Calu3 (cell line): ENCODE measurements at places on chromosomes 6 and 20. TPM values are rescaled to one million over a fixed set of nuclear protein-coding genes. Genes with fewer than 3 reads are reported as not detected.

- DNase-seq: no peak
- H3K4me3 ChIP-seq: no peak overlapping the region
- H3K4me1 ChIP-seq: no peaks in the 10 kb centered on the region
- H3K27me3 ChIP-seq: peaks cover 56% of the 10 kb centered on the region
- H3K36me3 ChIP-seq: no peaks in the 10 kb centered on the region
- no peak overlapping the region for H3K27ac ChIP-seq
Observed at GRCh38 chr6:169980826-169981450, 229.5 kb downstream of the ERMARD start.

GRCh38 chr20:3494218-3494617, 23.4 kb downstream of the ATRN start:
- no peak for DNase-seq
- no peak overlapping the region for H3K27ac ChIP-seq

GRCh38 chr6:140732155-140732554, 1357.7 kb upstream of the CITED2 start:
- H3K4me3 ChIP-seq: no peak overlapping the region
- H3K27me3 ChIP-seq: no peaks in the 10 kb centered on the region
- no peaks in the 10 kb centered on the region for H3K36me3 ChIP-seq
- H3K4me1 ChIP-seq: no peaks in the 10 kb centered on the region
- DNase-seq: no peak

DNA sequence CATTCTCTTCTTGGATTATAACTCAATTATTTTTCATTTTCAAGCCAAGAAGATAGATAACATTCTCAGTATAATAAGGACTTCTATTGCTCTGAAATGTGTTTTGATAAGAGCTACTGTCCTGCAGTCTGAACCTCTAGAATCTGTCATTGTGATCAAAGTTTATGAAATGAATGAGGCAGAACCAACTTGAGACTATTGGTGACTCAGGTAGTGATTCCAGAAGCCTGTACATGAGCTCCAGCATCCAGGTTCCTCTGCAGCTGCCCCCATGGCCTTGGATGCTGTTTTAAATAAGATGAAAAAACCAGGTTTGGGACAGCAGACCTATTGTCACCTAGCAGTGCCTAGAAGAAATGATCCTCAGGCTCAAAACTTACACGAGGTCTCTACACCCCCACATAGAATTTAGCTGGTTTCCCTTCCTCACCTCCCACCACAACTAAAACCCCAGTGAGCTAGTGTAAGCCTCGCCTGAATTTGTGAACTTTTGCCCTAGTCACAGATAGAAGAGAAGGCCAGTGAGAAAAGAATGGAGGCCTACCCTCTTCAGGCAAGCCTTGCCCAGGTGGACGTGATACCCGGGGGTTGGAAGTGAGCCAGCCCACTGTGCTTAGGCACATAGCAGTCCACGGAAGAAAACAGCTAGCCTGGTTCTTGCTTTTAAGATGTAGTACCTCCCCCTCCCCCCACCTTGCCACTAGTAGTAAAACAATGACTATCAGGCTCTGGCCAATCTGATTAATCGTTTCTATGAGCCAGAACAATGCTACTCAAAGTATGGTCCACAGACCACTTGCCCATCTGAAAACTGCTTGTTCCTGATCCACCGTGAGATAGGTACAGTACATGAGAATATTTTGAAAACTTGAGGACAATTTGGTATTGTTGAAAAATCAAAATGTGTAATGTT, 73.0 kb upstream of the SYNJ2 start:
- no peak for DNase-seq
- no peak overlapping the region for H3K27ac ChIP-seq
- H3K4me1 ChIP-seq: no peaks in the 10 kb centered on the region
- peaks cover 3% of the 10 kb centered on the region for H3K36me3 ChIP-seq
- H3K27me3 ChIP-seq: no peaks in the 10 kb centered on the region
- H3K4me3 ChIP-seq: no peak overlapping the region

- H3K36me3 ChIP-seq: peaks cover 7% of the 10 kb centered on the region
- H3K27me3 ChIP-seq: no peaks in the 10 kb centered on the region
- no peak for DNase-seq
- peaks cover 41% of the 10 kb centered on the region for H3K4me1 ChIP-seq
Observed at GRCh38 chr20:36645998-36646397, at the start of gene SLA2. SLA2 (minus strand) TSS chr20:36646196; CDS start chr20:36641335, 4,861 bp downstream.

DNA sequence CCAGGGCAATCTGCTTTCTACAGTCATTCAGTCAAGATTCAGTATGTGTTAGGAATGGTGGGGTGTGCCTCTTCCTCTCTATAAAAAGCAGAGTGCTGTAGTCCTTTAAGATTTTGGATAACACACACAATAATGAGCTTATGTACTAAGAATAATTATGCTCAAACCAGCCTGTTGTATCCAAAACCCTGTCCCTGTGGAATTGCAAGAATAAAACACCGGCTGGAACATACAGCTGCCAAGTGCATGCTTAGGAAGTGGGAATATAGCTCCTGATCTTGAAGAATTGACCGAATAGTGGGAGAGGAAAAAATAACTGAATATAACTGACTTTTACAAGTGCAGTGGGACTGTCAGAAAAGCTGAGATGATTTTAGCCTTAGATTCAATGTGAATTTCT, 979 bp upstream of the MOCS1 start:
- peaks cover 7% of the 10 kb centered on the region for H3K36me3 ChIP-seq
- H3K4me1 ChIP-seq: no peaks in the 10 kb centered on the region
- H3K27ac ChIP-seq: no peak overlapping the region
- H3K4me3 ChIP-seq: no peak overlapping the region
- no peak for DNase-seq
- peaks cover 61% of the 10 kb centered on the region for H3K27me3 ChIP-seq

GRCh38 chr6:53795340-53795701, 516 bp downstream of the LRRC1 start:
- H3K4me1 ChIP-seq: peaks cover 62% of the 10 kb centered on the region
- peak overlapping the region; percentile 50 for H3K27ac ChIP-seq

GRCh38 chr6:165573671-165574070, 89.4 kb downstream of the PDE10A start:
- H3K36me3 ChIP-seq: peaks cover 15% of the 10 kb centered on the region
- peak; percentile 71 for DNase-seq
- no peak overlapping the region for H3K27ac ChIP-seq
- H3K27me3 ChIP-seq: no peaks in the 10 kb centered on the region

DNA sequence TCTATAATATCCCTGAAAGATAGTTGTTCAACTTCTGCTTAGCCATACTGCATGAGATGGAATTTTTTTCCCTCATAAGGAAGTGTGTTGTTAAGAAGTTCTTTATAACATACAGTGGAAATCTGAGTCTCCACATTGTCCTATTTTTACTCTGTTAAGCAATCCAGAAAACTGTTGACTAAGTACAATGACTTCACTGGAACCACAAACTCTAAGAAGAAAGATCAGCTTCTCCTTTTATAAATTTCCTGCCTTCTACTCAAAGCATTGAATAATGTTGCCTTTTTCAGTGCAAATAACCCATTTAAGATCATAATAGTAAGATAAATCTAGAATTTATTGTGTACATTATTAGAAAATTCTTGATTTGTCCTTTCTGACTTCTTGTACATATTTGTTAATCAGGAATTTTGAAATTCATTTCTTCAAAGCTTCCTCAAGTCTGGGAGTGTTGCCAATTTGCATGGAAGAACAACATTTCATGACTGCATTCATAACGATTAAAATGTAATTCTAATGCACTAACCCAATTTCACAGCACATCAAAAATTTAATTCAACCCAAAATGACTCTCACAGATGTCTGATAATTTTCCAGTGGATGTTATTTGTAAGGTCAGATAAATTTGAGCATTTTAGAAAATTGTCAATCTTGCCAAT, 45.6 kb upstream of the ANKEF1 start:
- H3K36me3 ChIP-seq: no peaks in the 10 kb centered on the region
- H3K4me1 ChIP-seq: no peaks in the 10 kb centered on the region

GRCh38 chr6:126100386-126100785, 114.0 kb downstream of the TRMT11 start:
- H3K27ac ChIP-seq: no peak overlapping the region
- no peak for DNase-seq
- no peak overlapping the region for H3K4me3 ChIP-seq
- H3K4me1 ChIP-seq: no peaks in the 10 kb centered on the region
- no peaks in the 10 kb centered on the region for H3K36me3 ChIP-seq

- H3K4me3 ChIP-seq: no peak overlapping the region
- H3K27me3 ChIP-seq: no peaks in the 10 kb centered on the region
Observed at GRCh38 chr6:143125864-143126573, 65.3 kb downstream of the AIG1 start.

DNA sequence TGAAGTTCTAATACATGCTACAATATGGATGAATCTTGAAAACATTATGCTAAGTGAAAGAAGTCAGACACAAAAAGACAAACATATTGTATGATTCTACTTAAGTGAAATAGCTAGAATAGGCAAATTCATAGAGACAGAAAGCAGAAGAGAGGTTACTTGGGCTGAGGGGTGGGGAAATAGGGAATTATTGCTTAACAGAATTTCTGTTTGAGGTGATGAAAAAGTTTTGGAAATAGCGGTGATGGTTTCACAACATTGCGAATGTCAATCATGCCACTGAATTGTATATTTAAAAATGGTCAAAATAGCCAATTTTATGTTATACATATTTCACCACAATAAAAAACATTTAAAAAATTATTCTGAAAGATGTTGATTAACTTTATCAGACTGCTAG, 6.1 kb downstream of the SLC26A8 start:
- no peak overlapping the region for H3K4me3 ChIP-seq
- no peak overlapping the region for H3K27ac ChIP-seq
- no peaks in the 10 kb centered on the region for H3K4me1 ChIP-seq
- no peaks in the 10 kb centered on the region for H3K36me3 ChIP-seq
- no peak for DNase-seq

DNA sequence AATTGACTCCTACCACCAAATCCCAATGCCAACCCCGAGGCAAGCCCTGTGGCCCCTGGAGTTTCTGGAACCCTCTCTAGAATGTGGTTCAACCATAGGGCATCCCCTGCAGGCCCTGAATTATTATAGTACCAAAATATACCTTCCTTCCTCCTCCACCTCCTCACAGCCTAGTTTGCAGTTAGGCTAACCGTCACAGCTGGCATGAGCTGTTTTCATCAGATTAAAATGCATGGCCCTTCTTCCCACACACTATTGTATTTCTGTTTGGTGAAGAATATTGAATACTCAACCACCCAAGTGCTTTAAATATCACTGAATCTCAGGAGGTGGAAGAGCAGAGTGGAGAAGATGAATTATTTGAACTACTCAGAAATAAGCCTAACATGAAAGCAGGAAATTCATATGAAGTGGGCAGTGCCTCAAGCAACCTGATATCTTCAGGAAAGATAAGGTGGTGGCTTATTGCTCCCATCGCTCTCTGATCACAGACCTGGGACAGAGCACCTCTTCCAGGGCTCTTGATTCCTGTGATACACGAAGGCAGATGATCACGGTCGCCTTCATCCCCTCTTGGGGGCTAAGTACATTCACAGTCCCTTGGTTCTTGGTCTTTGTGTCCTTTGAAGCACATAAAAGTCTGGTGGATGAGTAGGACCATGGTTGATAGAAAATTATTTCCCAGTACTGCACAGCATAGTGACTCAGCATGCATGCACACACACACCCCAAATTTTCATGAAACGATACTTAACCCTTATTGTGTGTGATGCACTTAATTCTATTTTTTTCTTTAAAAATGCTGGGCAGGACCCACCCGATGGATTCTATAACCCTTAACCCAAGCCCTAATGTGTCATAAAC, 90.9 kb downstream of the PSMG4 start:
- H3K27ac ChIP-seq: no peak overlapping the region
- no peak for DNase-seq
- H3K27me3 ChIP-seq: peaks cover 49% of the 10 kb centered on the region
- H3K4me3 ChIP-seq: no peak overlapping the region

GRCh38 chr20:2873747-2874041, 413 bp downstream of the PTPRA start:
- peak overlapping the region; percentile 81 for H3K4me3 ChIP-seq
- no peaks in the 10 kb centered on the region for H3K27me3 ChIP-seq
- peak; percentile 13 for DNase-seq
- peaks cover 31% of the 10 kb centered on the region for H3K4me1 ChIP-seq

DNA sequence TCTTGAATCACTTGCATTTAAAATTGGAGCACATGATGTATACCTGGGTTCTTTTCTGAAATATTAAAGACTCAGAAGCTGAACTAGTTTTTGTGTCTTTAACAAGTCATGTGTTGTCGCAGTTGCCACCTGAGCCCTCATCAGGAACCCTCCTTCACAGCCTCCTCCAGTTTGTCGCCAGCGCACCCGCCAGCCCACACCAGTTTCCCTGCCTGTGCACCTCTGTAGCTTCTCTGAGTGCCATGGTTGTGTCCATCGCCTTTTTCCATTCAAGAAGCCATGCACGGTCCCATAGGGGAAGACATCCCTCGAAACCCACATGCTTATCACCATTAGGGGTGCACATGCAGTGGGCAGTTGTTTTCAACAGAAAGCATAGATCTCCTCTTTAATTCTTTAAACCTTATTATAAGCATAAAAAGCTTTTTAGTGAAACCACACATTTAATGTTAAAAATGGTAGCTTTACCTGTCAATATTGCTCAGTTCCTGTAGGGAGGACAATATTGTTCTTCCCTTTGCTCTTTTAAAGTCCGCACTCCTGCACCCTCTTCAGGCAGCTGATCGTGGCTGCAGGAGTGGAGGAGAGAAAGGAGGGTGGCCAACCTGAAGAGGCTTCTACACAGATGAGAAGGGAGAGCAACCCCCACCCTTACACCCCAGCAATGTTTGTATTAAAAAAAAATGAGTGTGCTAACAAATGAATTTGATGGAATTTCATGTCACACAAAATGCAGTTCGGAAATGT, 121.9 kb downstream of the CFAP61 start:
- H3K27me3 ChIP-seq: no peaks in the 10 kb centered on the region
- H3K4me3 ChIP-seq: no peak overlapping the region
- H3K36me3 ChIP-seq: no peaks in the 10 kb centered on the region

DNA sequence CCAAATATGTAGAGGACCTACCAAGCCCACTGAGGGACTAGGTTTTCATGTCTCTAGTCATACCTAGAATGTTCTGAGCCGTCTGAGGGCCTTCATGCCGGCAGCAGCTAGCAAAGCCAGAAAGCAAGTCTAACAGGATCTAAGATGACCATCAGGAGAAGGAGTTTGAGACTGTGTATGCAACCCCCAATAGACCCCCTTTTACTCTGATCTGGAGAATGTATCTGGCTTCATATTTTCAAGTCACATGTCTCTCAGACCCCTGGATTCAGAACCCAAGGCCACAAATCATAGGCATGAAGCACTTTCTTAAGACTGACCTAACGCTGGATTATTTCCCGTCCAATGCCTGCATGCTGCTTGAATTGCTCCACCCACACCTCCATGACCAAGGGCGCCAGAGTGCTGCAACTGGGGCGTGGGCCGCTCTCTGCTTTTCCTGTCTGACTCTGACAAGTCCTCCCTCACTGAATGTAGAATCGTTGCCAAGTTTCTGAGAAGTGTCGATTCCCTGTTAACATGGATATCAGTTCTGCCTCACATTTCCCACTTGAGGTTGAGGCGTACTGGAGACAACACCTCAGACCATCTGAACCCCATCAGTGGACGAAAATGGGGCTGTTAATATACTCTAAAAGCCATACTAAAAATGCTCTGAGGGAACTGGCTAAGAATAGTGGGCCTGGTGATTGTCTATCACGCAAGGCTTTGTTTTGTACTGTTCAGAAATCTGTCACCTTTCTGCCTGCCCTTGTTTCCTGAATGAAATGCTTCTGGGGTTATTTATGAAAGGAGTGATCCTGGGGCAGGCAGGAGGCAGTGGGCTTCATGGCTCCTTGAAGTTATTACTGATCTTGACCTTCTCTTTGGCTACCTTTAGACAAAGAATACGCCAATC, 23.9 kb upstream of the ASXL1 start:
- H3K27me3 ChIP-seq: no peaks in the 10 kb centered on the region
- peak overlapping the region; percentile 68 for H3K27ac ChIP-seq
- H3K36me3 ChIP-seq: peaks cover 28% of the 10 kb centered on the region
- peak overlapping the region; percentile 4 for H3K4me3 ChIP-seq

The MAP7 gene
- total RNA-seq: 29.5 and 30.1 TPM in 2 replicates

The SEC63 gene
- 106 and 135 TPM in 2 replicates for total RNA-seq

The IL22RA2 gene
- not detected in 2 replicates for total RNA-seq

The HMGCLL1 gene
- not detected in 2 replicates for total RNA-seq

The RREB1 gene
- 38.4 and 42.9 TPM in 2 replicates for total RNA-seq

The SLC29A1 gene
- 90.1 and 92.8 TPM in 2 replicates for total RNA-seq

The SLC22A7 gene
- not detected in 2 replicates for total RNA-seq

The SEMG1 gene
- total RNA-seq: 0.21 TPM in 1 of 2 replicates, not detected in the other
